ENCODE measurements at places on chromosomes 7 and 10.

- DNase-seq, result peak; percentile 74
Measured at GRCh38 chr7:33854801-33855350, 50.5 kb upstream of the BMPER start.

- no peak for DNase-seq
Measured at GRCh38 chr10:35219292-35219691, 92.6 kb downstream of the CREM start.

- no peak for DNase-seq
Measured at GRCh38 chr10:46301056-46301645, 14.4 kb downstream of the ANTXRL start.

DNA sequence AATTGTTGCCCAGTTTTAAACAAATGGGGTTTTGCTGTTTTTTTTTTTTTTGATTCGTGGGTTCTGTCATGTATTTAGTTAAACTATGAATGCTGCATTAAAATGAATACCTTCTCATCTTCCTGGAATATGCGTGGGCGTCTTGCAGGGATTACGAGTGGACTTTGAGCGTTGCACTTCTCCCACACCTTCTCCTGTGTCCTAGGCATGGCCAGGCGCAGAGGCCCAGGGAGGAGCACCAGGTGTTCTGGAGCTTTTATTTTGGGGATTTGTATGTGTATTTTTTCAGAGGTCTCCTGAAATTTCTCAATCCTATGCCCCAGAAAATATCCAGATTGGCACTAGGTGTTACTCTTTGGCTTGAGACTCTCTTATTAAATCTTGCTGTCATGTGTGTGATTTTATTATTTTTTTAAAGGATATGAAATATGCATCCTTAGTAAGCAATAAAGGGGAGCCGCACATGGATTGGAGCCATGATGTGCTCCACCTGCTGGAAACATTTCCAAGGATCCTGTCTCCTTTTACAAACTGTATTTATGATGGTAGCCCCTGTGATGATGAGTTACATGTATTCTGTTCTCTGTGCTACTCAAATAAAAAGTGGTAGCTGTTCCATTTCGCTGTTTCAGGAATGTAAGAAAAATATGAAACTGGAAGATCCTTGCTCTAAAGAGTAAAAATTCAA is 482.2 kb upstream of the KLF6 start:
- DNase-seq, result no peak

DNA sequence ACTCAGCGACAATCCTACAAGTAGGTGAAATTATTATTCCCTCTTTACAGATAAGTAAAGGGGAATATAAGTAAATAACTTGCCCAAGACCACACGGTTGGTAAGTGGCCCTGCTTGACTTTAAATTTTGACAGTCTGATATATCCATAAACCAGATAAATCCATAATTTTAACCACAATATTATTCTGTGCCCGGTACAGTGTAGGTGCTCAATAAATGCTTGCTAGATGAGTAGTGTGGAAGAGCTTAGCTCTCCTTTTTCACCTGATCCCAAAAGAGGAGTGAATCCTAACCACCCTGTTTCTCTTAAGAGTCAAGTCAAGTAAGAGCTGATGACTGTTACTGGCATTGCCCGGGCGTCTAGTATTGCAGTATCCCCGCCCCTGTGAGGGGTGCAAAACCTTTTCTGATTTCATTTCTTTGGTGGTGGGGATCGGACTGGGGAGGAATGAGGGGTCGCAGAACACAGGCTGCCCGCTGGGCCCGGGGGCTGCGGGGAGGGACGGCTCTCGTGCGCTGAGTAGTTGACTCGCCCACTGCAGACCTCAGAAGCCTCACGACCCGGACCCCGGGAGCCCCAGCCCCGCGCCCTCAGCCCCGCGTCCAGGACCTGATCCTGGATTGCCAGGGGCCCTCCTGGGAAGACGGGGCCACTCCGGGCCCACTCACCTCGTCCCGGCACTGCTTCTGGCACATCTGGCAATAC is 490 bp downstream of the KIN start:
- peak; percentile 33 for DNase-seq

GRCh38 chr10:74113546-74113945 is 37.1 kb downstream of the AP3M1 start:
- peak; percentile 25 for DNase-seq

DNA sequence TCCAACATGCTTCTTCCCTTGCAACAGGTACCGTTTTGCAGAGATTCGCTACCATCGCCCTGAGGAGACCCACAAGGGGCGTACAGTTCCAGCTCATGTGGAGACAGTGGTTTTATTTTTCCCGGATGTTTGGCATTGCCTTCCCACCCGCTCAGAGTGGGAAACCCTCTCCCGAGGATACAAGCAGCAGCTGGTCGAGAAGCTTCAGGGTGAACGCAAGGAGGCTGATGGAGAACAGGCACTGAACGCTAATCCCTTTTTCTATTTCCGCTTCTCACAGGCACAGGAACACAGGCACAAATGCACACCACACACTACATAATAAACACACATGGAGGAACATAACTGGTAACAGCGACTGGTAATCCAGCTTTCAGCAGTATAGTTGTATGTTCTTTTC is 35.2 kb downstream of the CCAR1 start:
- DNase-seq, result no peak

- no peak for DNase-seq
Measured at GRCh38 chr7:28174901-28175661, 5.5 kb downstream of the JAZF1 start.

GRCh38 chr10:104081998-104082397 is 3.7 kb downstream of the COL17A1 start:
- no peak for DNase-seq

DNA sequence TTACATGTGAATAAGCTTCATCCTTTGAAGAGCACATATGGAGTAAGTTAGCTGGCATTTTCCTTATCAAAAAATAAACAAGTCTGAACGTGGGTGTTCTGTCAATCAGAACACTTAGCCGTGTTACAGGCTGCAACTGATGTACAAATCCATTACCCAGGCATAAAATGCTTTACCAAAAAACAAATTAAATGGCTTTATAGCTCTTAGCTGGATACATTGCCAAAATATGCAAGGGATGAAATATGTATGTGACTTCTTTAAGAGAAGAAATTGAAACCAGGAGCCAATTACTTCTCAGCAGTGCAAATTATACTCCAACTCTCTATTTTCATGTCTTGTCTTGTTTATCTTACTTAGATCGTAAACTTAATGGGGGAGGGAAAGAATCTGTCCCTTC is 214.8 kb downstream of the DGKB start:
- no peak for DNase-seq

GRCh38 chr7:48365010-48365409 is 193.8 kb downstream of the ABCA13 start:
- no peak for DNase-seq

DNA sequence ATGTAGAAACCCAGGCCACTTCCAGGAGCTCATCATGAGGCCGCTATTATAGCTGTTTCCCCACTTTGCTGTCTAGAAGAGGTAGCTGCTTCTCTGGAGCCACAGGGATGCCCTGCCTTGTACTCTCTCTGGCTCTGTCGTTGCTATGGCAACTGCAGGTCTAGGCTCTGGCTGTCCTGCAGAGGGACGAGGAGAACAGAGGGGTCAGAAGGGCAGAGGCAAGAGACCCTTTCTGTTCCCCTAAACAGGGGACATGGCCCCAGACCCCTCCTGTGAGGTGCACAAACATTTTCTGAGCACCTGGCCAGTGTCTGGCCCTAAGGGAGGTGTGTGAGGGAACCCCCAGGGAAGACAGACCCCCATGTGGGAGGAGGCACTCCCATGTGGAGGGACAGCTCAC is 31.4 kb downstream of the ITPRIP start:
- no peak for DNase-seq

DNA sequence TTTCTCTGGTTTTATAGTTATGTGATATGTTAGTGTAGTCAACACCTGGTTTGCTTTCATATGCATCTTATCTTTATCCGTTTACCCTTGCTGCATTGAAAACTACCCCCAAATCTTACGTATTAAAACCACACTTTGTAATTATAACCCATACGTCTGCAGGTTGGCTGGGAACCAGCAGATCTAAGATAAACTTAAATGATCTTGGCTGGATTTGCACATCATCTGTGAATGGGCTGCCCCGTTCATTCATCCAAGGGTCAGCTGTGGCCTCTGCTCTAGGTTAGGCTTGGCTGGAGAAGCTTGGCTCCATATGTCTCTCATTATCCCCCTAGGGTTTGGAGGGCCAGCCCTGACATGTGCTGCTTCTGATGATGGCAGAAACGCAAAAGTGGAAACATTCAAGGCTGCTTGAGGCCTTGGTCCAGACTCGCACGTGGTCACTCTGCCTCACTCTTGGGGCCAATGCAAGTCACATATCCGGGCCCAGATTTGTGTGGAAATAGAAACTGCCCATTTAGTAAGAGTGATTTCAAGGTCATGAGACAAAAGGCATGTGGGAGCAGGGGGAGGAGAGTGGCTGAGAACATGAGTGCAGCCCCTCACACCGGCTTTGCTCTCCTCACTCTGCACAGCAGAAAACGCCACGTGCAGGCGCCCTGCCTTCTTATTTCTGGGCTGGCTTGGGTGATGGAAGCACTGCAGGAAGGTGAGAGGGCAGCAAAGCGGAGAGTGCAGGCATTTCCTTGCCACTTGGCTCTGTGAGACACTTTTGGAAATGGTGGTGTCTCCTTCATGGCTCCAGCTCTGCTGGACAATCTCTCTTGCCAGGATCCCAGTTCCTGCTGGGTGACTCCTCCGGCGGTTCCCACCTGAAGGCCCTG is 553.8 kb downstream of the GLRX3 start:
- DNase-seq, result no peak

GRCh38 chr7:100585511-100586265 is at the start of gene LRCH4:
TSS of gene LRCH4 (minus strand) at chr7:100586129. CDS start at chr7:100586100, 29 bp downstream.
- DNase-seq, result peak; percentile 100

Data from GM03348 (cell line).